Esophagus squamous epithelium (tissue), 5 donors: ENCODE measurements at places on chromosomes 5 and 9.

- DNase-seq = no peak
These were observed 6.4 kb downstream of the ENTREP1 start for GRCh38 chr9:69331444-69331843.

- no peak for DNase-seq
These were observed 385.5 kb downstream of the GLIS3 start for GRCh38 chr9:3914416-3914815.

GRCh38 chr5:151617841-151618710 lies 26.9 kb upstream of the FAT2 start:
- no peak for DNase-seq

DNA sequence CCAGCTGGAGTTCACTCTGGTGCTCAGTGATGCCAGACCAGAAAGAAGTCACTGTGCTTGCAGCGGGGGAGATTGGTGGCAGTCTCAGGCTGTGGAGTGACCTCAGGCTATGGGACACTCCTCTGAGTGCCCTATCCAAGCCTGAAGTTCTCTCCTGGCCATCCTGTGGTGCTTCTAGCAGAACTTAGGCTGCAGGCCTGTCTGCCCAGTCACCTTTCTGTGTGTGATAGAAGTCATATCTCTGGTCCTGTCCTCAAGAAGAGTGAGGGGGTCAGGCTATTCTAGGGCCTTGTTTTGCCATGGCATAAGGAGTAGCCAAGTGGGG lies 9.3 kb downstream of the PDLIM4 start:
- DNase-seq = no peak

DNA sequence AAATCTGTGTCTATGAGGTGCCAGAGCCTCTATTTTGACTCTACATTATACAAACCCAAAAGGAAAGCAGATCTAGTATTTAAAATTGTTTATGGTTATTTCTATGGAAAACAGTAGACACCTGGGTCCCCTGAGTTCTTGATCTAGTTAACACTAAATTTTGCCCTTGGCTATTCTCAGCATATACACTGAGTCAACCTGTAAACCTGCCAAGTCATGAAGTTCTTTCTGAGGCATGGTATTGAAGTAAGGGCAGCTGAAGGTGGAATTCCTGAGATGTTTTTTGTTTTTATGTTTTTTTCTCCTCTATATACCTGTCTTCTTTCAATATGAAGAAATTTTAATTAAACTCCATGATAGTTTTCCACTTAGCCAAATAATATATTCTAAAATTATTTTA lies 120.2 kb downstream of the PDE4D start:
- DNase-seq = no peak

- no peak for DNase-seq
These were observed 23.9 kb upstream of the SH3PXD2B start for GRCh38 chr5:172478256-172478655.

DNA sequence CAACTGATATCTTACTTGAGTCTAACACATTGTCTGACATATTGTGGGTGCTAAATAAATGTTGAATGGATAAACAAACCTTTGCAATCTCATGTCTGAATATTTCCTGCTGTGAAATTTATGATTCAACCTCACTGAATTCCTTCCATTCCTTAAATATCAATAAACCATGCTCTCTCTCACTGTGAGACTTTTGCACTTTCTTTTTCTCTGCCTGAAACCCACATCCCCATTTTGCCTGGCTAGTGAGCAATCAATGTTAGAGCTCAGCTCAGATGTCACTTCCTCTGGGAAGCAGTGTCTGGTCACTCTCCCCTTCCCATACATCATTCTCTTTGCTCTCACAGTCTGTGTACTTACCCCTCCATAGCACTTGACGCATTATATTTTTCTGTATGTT lies 383.7 kb upstream of the TRPC7 start:
- no peak for DNase-seq

DNA sequence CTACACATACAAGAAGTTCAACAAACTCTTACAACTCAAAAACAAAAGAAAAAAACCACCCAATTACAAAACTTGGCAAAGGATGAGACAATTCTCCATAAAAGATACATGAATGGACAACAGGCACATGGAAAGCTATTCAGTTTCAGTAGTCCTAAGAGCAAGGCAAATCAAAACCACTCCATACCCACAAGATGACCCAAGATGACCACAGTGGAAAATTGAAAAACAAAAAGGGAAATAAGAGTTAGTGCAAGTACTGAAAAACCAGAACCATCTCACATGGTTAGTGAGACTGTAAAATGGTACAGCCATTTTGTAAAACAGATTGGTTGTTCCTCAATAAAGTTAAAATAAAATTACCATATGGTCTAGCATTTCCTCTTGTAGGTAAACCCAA lies 287.1 kb upstream of the CDH9 start:
- no peak for DNase-seq

- DNase-seq = no peak
These were observed 92.6 kb upstream of the TRIM32 start for GRCh38 chr9:116594547-116594946.

DNA sequence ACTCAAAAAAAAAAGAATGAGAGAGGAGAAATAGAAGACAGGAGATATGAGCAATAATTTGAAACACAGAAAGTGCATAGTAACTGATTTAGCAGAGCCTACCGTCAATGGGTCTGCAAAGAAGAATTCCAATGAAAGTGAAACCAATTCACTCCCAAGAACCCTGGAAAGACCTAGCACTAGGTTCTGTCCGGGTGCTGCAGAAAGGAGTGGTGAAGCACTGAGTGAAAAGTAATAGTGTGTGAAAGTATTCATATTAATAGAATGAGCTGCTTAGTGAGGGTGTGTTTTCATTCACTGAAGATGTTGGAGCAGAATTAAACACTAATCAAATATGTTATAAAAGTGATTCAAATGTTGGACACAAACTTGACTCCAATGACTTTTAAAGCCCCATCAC lies 51.3 kb upstream of the SLC30A5 start:
- DNase-seq = no peak

- DNase-seq = no peak
These were observed 89.6 kb downstream of the EFNA5 start for GRCh38 chr5:107580889-107581820.

GRCh38 chr5:176822041-176822792 lies 11.9 kb downstream of the UNC5A start:
- no peak for DNase-seq

DNA sequence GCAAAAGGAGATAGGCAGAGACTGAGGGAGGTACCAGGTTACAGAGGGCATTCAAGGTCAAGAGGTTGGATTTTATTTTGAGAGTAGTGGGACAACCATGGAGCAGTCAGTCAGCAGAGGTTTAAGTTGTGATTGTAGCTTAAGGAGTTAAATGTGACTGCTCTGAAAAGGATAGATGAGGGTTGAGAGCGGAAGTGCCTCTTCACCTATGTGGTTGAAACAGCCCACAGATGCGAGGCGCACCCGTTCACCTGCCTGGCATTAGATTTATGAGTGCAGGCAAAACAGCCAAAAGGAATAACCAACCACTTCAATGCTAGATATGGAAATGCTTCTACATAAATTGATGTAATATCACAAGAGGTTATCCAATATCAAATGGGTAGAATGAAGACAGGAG lies 8.4 kb downstream of the ZNF474 start:
- DNase-seq = no peak

- DNase-seq = no peak
These were observed 9.9 kb upstream of the MRNIP start for GRCh38 chr5:179868541-179868940.

DNA sequence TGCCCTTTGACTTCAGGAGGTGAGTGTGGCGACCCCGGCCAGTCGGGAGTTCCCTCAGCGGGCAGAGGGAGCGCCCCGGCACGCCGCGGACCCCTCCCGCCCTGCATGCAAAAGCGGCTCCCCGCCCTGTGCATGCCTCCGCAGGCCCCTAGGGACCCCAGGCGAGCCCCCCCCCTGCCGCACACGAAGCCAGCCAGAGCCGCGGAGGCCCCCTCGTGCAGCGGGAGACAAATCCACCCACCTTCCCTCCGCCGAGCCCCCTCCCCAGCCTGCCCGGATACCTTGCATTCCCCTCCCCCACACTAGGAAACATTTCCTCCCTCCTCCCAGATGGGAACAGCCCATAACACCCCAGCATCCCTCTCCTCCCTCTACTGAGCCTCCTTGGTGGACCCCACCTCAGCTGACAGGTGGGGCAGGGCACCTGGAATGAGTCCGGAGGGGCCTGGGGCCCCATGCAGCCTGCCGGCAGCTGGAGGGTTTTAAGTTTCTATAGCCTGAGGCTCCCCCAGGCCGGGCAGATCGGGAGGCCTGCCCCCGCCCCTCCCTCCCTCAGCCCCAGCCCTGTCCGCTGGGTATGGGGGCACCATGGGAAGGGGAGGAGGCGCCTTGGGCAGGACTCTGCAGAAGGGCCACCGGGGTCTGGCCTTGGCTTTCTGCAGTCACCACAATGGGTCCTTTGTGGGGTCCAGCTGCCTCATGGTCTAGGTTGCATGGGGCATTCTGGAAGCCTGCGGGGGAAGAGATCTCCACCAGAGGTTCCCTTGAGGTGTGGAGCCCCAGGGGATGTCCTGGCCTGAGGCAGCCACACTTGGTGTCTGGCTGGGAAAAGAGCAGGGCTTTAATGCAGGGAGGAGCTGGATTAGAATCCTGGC lies 601 bp downstream of the ERGIC1 start:
- no peak for DNase-seq

- peak; percentile 58 for DNase-seq
These were observed 90.0 kb downstream of the PRRT1B start for GRCh38 chr9:131635285-131635684.

DNA sequence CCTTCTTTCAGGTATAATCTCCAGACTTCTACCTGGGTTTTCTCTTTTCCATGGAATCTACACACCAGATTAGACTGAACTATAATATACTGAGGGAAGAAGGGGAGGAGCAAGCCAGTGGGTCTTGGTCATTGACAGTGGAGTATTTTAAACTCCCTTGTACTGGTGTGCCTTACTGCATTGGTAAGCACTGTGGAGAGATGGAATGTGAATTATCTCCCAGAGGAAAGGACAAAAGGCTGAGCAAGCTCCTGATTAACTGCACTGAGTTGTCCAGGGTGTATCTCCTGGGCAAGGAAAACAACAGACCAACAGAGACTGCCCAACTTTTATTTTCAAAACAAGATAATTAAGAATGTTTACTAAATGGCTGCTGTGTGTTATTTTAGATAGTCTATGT lies 29.8 kb upstream of the SLCO6A1 start:
- no peak for DNase-seq

GRCh38 chr9:132327537-132327936 lies 27.2 kb downstream of the SETX start:
- no peak for DNase-seq

GRCh38 chr5:148965511-148966265 lies 97.2 kb downstream of the SH3TC2 start:
- no peak for DNase-seq

DNA sequence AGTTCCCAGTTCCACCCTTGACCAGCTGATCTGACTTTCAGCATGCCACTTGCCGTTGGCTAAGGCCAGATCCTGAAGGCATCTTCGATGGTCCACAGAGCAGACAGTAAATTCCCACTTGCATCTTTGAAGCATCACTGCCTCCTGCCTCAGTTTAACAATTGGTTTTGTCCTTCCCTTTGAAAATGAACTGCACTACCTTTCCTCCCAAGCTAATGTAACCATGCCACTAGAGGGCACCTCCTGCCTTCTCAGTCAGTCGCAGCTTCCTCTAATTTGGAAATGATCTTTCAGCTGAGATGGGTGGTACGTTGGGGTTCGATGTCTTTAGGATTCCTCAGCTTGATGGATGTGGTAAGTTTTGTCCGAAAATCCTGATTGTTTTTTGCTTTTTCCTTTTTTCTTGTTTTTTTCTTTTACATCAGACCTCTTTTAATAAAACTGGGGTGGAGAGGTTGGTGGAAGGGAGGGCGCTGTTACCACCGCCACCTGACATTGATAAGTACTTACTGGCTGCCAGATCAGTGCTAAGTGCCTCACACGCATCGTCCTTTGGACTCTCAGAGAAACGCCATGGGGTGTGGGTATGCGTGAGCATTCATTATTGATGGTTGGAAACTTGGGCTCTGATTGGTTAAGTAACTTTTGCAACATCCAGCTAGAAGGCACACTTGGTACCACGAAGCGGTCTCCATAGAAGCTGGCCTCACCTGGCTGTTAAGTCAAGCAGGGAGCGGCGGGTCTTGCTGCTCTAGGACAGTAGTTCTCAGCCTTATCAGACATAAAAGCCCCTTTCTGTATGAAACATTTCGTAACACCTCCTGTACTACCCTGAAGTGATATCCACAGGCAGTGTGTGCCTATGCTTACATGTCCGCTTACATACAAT lies 16.9 kb downstream of the PTTG1 start:
- DNase-seq = no peak

GRCh38 chr5:180643191-180643851 lies 6.1 kb downstream of the FLT4 start:
- no peak for DNase-seq
